Stimulated activated CD4-positive, alpha-beta T cell treated with anti-CD3 and anti-CD28 coated beads, TNF-alpha, amount 100 ng/mL, for 24 hours (primary cell): ENCODE measurements at places on chromosomes 1 and 21.
A peak's percentile ranks its signal among the peaks of the same experiment; 100 is the strongest.

DNA sequence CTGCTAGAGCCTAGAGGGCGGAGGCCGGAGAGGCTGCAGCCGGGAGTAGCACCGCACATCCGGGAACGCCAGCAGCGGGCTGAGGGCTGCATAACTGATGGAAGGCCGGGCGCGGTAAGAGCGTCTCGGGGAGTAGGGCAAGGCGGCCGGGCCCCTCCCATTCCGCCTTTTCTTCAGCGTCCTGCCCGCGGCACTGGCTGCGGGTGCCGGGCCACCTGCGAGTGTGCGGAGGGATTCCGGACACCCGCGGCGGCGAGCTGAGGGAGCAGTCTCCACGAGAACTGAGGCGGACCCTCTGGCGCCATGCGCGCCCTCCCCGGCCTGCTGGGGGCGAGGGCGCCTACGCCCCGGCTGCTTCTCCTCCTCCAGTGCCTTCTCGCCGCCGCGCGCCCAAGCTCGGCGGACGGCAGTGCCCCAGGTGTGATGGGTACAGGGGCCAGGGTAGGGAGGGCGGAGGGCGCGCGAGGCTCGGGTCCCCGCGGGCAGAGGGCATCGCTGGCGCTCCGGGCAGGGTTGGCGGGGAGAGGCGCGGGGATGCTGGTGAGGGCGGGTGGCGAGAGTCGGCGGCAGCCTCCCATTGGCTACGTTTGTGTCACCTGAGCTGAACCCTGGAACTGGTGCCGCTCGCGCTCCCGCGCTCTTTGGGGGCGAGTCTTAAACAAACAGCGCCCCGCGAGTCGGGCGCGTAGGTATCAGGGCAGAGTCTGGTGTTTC lies 334.4 kb downstream of the SRGAP2C start:
- peak; percentile 71 for DNase-seq

- DNase-seq: peak; percentile 24
Measured at GRCh38 chr1:115642168-115643072, 650 bp downstream of the VANGL1 start.

DNA sequence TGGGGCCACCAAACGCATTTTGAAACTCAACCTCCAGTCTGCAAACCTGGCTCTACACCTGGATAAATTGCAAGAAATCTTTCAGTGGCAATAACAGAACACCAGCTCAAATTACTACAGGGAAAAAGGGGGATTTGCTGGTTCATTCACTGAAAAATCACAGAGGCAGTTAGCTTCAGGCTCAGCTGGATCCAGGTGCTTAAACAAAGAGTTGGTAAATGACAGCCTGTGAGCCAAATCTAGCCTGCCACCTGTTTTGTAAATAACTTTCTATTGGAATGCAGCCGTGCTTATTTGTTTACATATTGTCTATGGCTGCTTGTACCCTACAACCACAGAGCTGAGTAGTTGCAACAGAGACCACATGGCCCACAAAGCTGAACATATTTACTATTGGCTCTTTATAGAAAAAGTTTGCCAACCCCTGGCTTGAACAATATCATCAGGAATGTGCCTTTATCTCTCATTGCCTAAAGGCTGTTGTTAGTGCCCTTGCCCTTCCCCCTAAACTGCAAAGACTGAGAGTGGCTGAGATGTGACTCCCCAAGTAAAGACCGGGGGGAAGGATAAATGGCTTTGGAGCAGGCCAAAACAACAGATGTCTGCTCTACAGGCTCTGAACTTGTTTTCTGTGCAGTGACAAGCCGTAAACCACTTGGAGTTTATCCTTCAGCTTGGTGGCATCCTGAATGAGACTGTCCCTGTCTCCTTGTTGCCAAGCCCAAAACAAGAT lies 21.5 kb upstream of the PTPRF start:
- DNase-seq: no peak

GRCh38 chr1:182446033-182446669 lies 3.8 kb upstream of the RGSL1 start:
- DNase-seq: peak; percentile 22

- DNase-seq: peak; percentile 78
Measured at GRCh38 chr1:3900150-3900968, at the start of gene C1orf174. Gene C1orf174, minus strand, starts transcription at chr1:3900272. Its CDS starts 86 bp downstream, at chr1:3900186.

DNA sequence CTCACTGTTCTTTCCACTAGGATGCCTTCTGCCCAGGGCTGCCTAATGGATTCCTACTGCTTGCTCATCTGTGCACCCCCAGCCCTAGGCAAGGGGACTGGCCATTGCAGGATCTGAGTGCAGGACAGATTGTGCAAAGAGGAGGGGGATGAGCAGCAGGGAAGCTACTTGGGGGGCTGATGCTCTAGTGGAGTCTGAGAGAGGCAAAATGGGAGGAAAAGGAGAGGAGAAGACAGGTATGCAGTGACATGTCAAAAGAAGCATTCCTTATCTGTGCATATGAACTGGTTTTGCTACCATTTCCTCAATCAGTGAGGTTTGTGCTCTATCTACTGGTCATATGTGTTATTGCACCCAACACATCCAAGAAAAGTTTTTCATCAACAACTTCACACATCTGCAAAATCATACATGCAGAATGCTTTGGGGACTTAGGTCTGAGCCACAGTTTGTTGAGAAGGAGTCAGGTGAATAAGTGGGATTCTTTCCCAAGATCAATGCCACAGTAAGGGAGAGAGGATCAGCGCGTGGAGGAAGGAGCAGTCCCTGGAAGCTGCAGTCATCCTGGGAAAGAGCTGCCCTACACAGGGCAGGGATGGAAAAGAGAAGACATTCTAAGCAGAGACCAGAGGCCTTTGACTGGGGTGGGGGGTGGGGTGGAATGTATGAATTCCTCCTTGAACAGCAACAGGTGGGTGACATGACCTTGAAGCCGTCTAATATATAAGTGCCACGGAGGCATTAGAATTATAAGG lies 14.4 kb downstream of the SLC5A9 start:
- no peak for DNase-seq

GRCh38 chr21:41548781-41549180 lies 40.8 kb upstream of the TMPRSS2 start:
- no peak for DNase-seq

- DNase-seq: no peak
Measured at GRCh38 chr1:183733715-183734114, 71.2 kb upstream of the RGL1 start.

DNA sequence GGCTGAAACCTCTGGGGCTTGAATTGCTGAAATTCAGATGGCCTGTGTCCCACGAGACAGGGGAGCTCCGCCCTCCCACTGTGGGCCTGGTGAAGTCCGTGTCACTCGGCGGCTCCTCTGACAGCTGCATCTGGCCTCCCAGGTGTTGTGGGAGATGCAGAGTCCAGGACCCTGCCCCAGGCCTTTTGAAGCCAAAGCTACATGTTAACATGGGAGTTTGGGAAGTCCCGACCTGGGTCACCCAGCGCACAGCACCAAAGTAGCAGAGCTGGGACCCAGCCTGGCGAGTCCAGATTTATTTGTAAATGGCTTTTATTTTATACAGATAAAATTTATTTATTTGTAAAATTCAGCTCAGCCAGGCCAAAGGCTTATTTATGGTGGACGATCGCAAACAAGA lies 28.9 kb downstream of the SLC37A1 start:
- no peak for DNase-seq

DNA sequence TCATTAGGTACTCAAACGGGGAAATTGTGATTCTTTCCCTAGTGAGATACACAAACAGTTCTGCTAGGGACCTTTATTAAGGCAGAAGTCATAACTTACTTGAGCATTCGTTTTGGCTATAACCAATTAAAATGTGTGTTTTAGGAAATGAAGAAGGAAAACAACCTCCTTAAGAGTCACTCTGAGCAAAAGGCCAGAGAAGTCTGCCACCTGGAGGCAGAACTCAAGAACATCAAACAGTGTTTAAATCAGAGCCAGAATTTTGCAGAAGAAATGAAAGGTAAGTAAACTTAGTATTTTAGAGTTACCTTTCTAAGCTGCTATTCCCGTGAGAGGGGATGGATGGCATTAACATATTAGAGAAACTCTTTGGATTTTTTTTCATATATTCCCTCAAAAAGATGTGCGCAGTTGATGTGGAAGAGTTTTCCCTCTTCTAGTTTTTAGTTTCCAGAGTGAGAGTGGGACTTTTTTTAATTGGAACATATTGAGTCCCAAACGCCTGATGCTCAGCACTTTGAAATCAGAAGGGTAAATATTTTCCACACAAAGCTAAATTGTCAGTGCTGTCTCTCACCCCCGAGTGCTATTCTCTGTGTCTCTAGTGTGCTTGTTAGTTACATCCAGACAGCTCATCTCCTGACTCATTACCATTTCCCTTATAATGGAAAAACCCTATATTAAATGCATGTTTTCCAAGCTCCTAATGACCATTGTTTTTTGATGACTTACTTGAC lies 34.9 kb downstream of the CENPF start:
- DNase-seq: no peak

DNA sequence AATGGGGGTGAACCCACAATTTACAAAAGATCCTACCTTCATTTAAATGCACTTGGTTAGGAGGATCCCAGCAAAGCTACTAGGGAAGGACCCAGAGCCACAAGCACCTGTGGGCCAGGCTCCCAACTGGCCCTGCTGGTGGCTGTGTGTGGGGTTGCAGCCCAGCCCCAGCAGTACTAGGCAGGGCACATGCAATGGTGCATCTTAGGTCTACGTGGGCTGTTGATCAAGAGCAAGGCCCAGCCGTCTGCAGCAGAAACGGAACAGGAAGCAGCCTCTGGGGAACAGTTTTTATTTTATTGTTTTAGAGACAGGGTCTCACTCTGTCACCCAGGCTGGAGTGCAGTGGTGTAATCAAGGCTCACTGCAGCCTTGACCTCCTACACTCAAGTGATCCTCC lies 134.1 kb upstream of the RAB4A start:
- no peak for DNase-seq

- peak; percentile 13 for DNase-seq
Measured at GRCh38 chr1:244273845-244274619, 177.7 kb downstream of the ADSS2 start.

GRCh38 chr1:44417351-44418021 lies 12.4 kb downstream of the RNF220 start:
- no peak for DNase-seq

- DNase-seq: no peak
Measured at GRCh38 chr1:236301958-236302335, 20.2 kb upstream of the ERO1B start.

- no peak for DNase-seq
Measured at GRCh38 chr1:233446935-233447334, 119.4 kb downstream of the MAP3K21 start.

DNA sequence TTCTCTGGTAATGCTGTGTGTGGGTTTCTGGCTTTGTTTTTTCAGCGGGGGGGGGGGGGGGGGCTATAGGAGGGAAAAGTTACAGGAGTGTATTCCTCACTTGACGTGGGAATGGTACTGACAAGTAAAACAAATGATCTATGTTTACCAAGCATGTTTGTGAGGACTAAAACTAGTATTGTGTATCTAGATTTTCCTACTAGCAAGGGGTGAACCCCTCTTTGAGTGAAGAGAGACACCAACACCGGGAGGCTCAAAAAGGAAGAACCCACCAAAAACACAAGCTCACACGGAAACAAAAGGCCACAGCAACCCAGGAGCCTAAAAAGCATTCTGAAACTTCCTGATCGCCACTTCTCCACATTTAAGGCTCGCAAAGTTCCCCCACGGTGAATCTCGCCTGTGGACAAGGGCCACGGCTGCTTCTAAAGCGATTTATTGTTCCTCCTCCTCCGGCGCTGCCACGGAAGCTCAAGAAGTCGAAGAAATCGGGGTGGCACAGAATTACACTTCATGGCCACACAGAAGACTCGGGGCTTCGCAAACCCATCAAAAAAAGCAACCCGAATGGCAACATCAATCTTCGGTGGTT lies 703 bp downstream of the PUM1 start:
- peak; percentile 3 for DNase-seq

DNA sequence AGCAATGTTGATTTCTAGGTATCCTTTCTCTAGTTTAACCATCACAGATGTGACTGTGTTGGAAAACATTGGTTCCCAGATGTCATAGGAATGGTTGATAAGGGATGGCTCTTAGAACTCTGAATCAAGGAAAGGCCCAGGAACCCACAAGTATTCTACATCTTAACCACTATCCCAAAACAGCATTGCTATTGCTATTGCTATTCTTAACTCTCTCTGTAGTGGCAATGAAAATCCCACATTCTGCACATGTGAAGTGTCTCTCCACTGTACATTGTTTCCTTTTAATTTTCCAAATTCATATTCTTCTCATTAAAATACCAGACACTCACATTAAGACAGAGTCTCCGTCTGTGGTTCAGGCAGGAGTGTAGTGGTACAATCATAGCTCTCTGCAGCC lies 420.4 kb upstream of the RUNX1 start:
- DNase-seq: no peak

DNA sequence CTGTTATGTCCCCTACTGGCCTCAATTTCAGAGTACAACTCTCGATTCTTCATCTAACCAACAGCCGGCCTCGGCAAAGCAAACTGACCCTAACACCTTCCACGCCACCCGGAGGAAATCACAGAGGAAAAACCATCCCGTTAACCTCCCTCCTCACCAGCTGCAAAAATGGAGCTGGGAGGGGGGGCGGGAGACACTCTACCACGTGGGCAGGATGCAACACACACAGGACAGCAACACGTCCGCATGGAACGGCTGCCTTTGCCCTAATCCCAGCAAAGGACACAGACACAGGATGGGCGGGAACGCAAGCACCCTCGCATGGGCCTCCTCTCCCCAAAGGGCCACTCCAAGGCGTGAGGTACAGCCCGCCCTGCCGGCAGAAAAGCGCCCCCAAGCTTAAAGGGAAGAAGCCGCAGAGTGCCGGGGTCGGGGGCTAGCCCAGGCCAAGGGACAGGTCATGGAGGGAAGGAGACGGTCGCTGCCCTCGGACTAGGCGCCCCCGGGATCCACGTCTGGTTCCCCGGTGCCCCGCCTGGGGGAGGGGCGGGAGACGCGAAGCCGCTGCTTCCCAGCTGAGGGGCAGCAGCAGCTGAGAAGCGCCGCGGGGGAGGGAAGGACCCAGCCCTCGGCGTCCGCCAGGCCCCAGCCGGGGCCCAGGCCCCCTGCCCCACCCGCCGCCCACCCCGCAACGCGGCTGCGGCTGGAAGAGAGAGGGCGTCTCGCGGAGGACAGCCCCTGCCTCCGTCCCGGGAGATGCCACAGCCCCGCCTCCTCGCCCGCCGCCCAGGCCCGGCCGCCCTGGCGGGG lies 590 bp downstream of the FOXJ3 start:
- no peak for DNase-seq

DNA sequence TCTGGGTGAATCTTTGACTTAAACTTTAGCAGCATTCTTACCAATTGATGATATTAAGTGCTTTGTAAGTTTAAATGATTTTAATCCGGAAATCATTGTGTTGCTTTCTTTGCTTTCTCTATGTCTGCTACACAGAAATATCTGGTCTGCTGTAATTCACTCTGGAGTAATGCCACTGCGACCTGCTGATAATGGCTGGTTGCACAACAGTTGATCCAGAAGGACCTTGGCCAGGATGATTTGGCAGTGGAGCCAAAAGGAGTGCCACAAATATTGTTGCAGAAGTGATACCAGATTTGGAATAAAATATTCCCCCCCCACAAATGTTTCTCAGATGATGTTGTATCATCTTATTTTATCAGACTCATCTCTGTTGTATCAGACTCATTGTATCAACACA lies 2063.9 kb downstream of the MRPL39 start:
- DNase-seq: no peak
